Stimulated activated CD4-positive, alpha-beta T cell treated with anti-CD3 and anti-CD28 coated beads, Interleukin-4, amount 100 ng/mL, for 48 hours (primary cell): ENCODE measurements at places on chromosomes 13 and 19.

- no peak for DNase-seq
Observed at GRCh38 chr13:36130552-36131221, 495 bp downstream of the DCLK1 start.

GRCh38 chr19:6224308-6224675, 55.5 kb downstream of the MLLT1 start:
- DNase-seq, result no peak

- DNase-seq, result no peak
Observed at GRCh38 chr19:43527860-43528622, 1.0 kb upstream of the ETHE1 start.

DNA sequence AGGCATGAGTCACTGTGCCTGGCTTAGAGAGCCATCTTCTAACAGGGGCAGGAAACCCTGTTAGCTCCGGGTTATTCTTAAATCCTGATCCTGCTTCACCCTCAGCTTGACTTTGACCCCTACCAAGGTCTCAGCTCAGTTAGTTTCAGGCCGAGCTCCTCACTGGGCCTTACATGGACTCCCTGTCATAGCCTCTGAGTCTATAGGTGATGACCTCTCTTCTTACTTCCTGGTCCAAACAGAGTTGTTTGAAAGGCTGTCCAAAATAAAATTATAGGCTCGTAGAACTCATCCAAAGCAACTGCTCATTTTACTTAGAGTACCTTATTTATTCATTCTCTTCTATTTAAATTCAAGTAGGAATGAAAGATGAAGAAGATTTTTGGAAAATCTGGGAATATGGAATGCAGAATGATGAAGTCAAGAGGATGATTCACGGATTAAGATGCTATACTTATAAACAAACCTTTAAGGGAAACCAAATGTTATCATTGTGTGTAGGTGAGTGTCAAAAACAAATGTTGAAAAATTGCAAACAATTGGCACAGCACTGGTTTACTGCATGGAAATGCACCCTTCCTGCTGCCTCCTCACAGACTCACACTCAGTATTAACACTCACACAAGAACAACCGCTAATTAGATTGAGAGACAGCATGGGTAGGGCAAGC, 174.1 kb downstream of the RGCC start:
- DNase-seq, result no peak

GRCh38 chr13:98083507-98083906, 59.4 kb upstream of the FARP1 start:
- no peak for DNase-seq

DNA sequence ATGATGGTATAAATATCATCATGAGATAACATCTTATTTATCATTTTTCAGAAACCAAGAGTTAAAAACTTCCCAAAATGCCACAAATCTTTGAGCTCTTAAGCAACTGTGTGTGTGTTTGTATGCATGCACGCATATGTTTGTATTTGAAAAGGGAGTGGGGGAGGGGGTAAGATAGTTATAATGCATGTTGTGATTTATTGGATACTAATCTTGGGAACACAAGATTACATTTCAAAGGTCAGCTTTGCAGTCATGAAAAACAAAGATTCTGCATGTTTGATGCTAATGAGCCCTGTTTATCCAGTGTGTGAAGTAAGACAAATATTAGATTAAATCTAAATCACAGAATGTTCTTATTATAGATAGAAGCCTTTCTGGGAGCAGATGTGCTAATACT, 355.9 kb downstream of the DCT start:
- DNase-seq, result no peak

GRCh38 chr13:51639171-51639570, 54.9 kb downstream of the WDFY2 start:
- no peak for DNase-seq

- DNase-seq, result no peak
Observed at GRCh38 chr13:114145722-114146121, 13.3 kb upstream of the RASA3 start.

GRCh38 chr13:111508902-111509509, 188.6 kb downstream of the TEX29 start:
- no peak for DNase-seq

GRCh38 chr19:30074096-30074495, 132.1 kb downstream of the URI1 start:
- DNase-seq, result no peak

DNA sequence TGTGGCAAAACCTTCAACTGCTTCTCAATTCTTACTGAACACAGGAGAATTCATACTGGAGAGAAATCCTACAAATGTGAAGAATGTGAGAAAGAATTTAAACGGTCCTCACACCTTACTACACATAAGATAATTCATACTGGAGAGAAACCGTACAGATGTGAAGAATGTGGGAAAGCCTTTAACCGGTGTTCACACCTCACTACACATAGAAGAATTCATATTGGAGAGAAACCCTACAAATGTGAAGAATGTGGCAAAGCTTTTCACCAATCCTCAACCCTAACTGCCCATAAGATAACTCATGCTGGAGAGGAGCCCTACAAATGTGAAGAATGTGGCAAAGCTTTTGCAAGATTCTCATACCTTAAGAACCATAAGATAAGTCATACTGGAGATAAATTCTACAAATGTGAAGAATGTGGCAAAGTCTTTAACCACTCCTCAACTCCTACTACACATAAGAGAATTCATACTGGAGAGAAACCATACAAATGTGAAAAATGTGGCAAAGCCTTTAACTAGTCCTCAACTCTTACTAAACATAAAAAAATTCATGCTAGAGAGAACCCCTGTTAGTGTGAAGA, 111.7 kb downstream of the ZNF100 start:
- no peak for DNase-seq
